ENCODE measurements at places on chromosomes 11 and 22.

- DNase-seq = no peak
Observed at GRCh38 chr11:44725757-44726282, 942 bp upstream of the TSPAN18 start.

- no peak for DNase-seq
Observed at GRCh38 chr11:112965656-112966055, 4.4 kb downstream of the NCAM1 start.

GRCh38 chr22:24086310-24086709 is 75.2 kb downstream of the CABIN1 start:
- no peak for DNase-seq

- DNase-seq = no peak
Observed at GRCh38 chr11:61756452-61757212, 4.2 kb downstream of the MYRF start.

DNA sequence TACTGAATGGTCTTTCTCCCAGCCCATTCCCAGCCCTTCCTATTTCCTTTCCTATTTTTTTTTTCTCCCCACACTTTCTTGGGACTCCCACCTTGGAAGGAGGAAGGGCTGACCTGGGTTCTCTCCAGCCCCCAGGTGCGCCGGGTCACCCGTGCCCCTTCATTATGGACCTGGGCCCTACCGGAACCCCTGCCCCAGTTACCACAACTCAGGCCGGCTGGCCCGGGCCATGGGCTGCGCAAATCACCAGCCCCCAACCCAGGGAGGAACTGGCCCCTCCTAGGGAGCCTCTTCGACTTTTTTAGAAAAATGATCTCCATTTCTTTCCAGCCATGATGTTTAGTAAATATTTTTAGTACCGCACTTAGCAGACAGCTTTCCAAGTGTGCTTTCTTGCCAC is 62.2 kb downstream of the MORC2 start:
- DNase-seq = no peak

GRCh38 chr11:20089796-20090653 is 70.2 kb downstream of the DBX1 start:
- DNase-seq = no peak

DNA sequence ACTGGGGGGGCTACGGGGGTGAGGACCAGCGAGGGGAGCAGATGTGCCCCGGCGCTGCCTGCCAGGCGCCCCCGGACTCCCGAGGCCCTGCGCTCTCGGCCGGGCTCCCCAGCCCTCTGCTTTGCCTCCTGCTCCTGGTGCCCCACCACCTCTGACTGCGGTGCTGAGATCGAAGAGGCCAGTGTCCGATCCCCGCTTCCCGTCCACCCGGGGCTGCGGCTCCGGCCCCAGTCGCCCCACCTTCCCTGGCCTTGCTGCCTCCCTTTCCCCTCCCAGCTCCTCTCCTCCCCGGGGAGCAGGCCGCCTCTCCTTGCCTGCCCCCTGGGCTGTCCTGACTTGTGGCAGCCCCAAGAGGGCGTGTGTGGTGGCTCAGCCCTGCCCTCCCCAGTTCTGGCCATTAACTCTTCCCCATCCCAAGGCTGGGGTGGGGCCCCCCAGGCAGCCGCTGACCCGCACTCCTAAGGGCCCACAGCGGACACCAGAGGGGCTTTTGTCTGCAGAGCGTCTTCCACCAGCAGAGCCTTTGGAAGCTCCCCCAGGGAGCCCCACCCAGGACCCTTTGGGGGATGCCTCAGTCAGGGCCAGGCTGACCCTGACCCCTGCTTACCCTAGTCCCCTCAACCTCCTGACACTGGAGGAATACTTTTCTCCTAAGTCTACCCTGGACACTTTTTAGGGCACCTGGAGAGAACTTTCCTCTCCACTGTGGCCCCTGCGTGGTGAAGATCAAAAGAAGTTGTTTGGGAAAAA is 16.6 kb downstream of the RTN4RL2 start:
- DNase-seq = no peak

DNA sequence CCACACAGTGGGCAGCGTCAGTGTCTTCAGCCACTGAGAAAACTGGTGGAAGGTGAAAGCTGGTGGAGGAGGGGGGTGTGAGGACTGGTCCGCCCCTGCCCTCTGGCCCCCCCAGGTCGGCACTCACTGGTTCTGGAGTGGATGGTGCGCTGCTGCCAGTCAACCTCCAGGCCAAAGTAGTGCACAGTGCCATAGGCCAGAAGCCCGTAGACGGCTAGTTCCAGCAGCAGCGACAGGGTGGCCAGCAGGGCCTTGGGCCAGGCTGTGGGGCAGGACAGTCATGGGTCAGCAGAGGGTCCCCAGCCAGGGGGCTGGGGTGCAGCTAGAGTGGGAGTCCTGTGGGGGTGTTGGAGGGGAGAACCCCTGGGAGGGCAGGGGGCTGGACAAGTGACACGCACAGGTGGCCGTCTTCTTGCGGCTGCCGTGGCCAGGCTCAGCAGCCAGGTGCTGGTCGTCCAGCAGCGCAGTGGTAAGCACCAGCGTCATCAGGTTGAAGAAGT is 2.2 kb downstream of the LMF2 start:
- DNase-seq = no peak

GRCh38 chr22:29855611-29856181 is 17.6 kb upstream of the ASCC2 start:
- no peak for DNase-seq

- no peak for DNase-seq
Observed at GRCh38 chr11:107583629-107584195, 7.2 kb upstream of the ELMOD1 start.

- DNase-seq = no peak
Observed at GRCh38 chr11:86388198-86388597, 13.5 kb downstream of the CCDC81 start.

- peak; percentile 11 for DNase-seq
Observed at GRCh38 chr11:74460481-74461154, 6.7 kb downstream of the KCNE3 start.

- DNase-seq = no peak
Observed at GRCh38 chr11:111531136-111531535, 9.4 kb upstream of the LAYN start.

- no peak for DNase-seq
Observed at GRCh38 chr11:131675121-131675888, 304.9 kb downstream of the NTM start.

DNA sequence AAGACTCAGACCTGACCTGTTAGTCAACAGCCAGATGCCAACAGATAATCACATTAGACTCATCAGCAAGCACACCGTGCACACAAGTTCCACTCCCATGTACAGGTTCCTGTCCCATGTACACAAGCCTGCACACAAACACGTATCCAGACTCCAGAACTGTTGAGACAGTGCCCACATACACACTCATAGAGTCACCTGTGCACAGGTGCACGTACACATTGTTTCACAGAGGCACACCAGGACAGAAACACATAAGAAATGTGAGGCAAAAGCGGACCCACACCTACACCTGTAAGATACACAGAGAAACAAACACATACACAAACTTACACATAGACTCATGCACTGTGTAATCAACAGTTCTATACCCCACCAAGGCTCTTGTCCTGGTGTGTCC is 2.7 kb upstream of the ZNF74 start:
- DNase-seq = no peak

GRCh38 chr11:115745610-115746512 is 241.6 kb upstream of the CADM1 start:
- DNase-seq = no peak

- DNase-seq = no peak
Observed at GRCh38 chr11:30172883-30173311, 57.9 kb upstream of the FSHB start.

- no peak for DNase-seq
Observed at GRCh38 chr11:131910523-131911387, 540.3 kb downstream of the NTM start.

DNA sequence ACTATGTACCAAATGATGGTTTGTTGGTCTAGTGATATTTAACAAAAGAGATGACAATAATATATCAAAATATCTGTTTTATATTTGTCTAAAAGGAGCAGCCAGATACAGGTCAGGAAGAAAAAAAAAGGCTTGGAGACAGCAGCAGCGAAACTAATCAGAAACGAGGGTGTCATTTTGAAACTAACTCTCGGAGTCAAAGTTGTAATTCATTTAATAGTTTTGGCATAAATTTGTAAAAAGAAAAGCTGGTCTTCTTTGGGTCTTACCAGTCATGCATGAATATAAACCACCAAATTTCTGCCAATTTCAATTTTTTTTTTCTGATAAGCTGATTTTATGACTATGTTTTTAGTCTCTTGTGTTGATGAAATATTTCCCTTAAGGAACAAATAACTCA is 25.5 kb downstream of the NPAT start:
- DNase-seq = no peak

DNA sequence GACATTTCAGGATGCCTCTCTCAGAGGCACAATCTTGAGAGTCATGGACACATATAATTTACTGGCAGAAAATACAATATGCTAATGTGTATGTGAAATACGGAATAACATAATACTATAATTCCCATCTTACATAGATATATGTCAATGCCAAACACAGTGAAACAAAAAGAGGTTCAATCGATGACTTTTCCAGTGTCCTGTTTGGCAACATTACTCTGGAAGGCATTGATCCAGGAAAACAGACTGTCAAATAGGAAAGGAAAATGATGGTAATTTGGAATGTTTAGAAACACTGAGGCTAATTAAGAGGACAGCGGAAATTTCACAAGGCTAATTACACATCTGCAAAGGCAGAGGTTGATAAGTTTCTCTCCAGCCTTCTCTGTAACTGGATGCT is 942.3 kb downstream of the LRRC4C start:
- DNase-seq = no peak

DNA sequence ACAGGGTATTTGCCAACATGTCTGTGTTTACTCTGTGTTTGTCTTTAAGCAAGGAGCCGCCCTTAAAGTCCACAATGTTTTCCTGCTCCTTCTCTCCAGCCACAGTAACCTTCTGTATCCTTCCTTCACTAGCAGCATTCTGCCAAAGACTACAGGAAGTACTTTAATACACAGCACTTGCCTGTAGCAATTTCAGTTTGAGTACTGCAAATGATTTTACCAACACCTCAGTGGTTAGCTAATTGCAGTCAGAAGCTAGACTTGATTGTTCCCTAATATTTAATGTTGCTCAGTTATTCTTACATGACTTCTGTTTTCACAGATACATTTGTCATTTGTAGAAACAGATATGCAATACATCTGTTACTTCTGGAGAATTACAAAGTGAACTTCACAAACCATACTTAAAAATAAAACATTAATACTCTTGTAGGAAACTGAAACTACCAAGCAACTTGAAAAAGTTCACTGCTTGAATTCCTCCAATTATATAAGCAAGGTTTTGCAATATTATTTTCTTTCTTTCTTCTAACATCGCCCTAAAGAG is 69.1 kb downstream of the FCHSD2 start:
- no peak for DNase-seq

- DNase-seq = no peak
Observed at GRCh38 chr11:94302776-94303175, 1.6 kb upstream of the IZUMO1R start.

DNA sequence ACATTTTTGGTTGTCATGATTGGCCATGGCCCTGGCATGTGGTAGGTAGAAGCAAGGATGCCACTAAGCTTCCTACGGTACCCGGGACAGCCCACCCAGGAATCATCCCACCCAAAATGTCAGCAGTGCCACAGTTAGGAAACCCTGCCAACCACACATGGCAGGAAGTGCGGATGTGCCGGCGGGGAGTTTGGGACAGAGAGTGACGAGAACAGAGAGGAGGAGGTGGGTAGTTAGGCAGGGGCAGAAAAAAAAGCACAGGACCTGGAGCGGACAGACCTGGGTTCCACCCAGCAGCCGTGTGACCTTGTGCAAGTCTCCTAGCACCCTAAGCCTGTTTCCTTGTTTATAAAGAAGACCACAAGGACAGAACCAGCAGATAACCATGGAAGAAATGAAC is 3.3 kb downstream of the SPI1 start:
- no peak for DNase-seq

- DNase-seq = no peak
Observed at GRCh38 chr11:65898656-65899355, 1.4 kb downstream of the FOSL1 start.

GRCh38 chr11:109733245-109733644 is 311.3 kb downstream of the C11orf87 start:
- DNase-seq = no peak

GRCh38 chr11:60242740-60243239 is at the start of gene MS4A4E:
TSS of gene MS4A4E (minus strand) at chr11:60243137. CDS start at chr11:60230055, 13,082 bp downstream.
- no peak for DNase-seq

GRCh38 chr11:4751201-4751600 is 18.5 kb downstream of the OR51F1 start:
- no peak for DNase-seq

GRCh38 chr22:38873469-38874411 is 1.7 kb upstream of the CBX6 start:
- DNase-seq = no peak

- DNase-seq = no peak
Observed at GRCh38 chr11:937841-938261, 12.2 kb downstream of the AP2A2 start.

- no peak for DNase-seq
Observed at GRCh38 chr22:23014250-23014649, 56.1 kb upstream of the GNAZ start.

DNA sequence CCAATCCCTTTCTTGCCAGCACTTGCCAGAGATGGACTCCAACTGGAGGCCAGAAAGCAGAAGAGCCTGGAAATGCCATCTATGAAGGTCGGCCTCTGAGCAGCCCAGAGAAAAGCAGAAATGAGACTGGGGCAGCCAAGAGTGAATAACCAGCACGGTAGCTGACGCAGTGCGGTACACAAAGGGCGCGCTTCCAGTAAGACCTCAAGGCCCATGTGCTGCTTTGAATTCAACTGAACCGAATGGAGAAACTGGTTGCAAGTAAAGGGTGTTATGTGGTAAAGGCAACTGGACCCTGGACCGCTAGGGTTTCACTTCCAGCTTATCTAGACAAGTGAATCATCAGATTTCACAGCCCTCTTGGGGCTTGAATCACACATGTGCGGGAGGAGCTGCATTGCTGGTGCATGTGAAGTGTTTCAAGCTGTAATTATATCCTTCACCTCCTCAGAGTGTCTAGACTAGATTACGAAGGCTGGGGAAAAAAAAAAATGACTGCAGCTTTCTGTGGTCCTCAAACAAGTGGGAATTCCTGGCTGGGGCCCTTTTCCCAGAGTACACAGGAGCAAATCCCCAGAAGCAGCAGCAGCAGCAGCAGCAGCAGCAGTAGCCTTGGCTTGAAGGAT is 128.9 kb downstream of the CCDC34 start:
- DNase-seq = no peak

- DNase-seq = no peak
Observed at GRCh38 chr11:69721106-69721505, 17.3 kb upstream of the FGF19 start.

GRCh38 chr22:37771081-37771480 is 36.7 kb upstream of the GCAT start:
- DNase-seq = no peak

GRCh38 chr22:40660730-40661129 is 18.6 kb upstream of the MCHR1 start:
- no peak for DNase-seq

- no peak for DNase-seq
Observed at GRCh38 chr11:15967166-15967565, 389.2 kb downstream of the SOX6 start.

- DNase-seq = no peak
Observed at GRCh38 chr22:23012081-23012622, 58.2 kb upstream of the GNAZ start.
